ENCODE measurements at places on chromosomes 7 and 10.

- peak; percentile 52 for DNase-seq
These were observed 101.1 kb upstream of the TARP start for GRCh38 chr7:38374507-38374906.

DNA sequence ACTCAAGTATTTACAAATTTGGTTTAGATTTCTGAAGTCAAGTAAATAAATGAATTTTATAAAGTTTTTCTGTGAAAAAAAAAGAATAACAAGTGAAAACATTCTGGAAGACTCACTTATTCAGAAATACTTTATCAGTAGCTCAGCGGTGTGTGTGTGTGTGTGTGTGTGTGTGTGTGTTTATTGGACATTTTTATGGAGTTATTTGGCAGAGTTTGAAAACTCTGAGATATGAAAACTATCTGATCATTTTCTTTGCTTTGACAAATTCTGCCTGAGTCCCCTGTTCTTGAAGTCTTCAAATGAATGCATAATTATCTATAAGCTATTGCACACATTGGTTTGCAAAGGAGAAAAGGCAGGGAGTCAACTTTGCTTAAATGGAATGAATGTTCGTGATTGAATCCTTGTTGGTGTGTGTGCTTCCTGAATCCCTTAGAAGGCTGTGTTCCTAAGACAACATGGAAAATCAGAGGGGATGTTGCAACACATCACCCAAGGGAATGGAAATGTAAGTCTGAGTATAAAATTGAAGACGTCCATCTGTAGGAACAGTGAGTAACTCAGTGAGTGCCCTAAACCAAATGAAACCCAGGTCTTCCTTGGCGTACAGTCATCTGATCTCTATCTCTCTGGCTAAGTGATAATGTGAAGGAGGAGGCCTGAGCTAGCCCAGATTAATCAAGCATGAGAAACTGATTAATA is 160.9 kb downstream of the REEP3 start:
- DNase-seq, result no peak

GRCh38 chr10:70714245-70714644 is 41.9 kb downstream of the ADAMTS14 start:
- no peak for DNase-seq

DNA sequence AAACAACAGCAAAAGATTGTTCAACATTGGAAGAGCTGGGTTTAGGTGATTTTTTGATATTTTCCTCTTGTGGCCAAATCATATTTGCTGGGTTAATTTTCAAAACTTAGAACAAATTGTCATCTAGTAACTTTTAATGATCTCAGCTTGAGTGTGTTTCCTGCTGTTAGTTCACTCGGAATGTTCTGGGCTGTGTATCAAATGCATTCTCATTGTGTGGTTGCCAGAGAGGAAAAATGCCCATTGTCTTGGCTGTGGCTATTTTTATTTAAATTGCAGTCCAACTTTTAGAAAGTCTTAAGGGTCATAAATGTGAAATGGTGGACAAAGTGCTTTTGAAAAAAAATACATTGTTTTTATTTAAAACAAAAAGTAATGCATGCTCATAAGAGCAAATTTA is 542.0 kb downstream of the TNS3 start:
- no peak for DNase-seq

DNA sequence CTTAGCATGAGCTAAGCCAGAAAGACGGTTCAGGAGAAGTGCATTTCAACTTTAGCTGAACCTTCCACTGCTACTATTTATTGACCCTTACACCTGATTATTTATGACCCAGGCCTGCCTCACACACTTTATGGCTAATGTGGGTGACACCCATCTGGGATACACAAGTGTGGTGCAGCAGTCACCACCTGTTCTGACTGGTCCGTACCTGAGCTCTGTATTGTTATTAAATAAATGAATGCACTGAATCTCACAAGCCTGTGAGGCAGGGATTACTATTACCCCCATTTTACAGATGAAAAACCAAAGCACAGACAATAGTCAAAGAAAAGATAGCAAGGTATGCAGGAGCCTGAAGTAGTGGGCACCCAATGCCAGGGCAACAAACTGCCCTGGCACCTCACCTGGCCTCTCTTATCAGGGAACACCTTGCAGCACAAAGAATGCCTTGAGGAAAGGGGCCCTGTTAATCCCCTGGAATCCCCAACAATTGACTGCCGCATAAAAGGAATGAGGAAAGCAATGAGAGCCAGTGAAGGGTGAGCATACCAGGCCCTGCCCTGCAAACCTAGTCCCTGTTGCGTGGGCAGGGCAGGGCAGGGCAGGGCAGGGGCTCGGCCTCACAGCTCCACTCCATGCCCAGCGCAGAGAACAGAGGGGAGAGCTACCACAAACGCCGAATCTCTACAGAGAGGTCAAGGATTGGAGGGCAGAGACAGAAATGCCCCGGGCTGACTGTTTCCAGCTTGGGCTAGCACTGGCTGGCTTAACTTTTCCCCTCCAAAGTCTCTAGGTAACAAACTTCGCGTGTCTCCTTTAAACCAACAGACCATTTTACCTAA is 1.3 kb downstream of the ANXA11 start:
- no peak for DNase-seq

DNA sequence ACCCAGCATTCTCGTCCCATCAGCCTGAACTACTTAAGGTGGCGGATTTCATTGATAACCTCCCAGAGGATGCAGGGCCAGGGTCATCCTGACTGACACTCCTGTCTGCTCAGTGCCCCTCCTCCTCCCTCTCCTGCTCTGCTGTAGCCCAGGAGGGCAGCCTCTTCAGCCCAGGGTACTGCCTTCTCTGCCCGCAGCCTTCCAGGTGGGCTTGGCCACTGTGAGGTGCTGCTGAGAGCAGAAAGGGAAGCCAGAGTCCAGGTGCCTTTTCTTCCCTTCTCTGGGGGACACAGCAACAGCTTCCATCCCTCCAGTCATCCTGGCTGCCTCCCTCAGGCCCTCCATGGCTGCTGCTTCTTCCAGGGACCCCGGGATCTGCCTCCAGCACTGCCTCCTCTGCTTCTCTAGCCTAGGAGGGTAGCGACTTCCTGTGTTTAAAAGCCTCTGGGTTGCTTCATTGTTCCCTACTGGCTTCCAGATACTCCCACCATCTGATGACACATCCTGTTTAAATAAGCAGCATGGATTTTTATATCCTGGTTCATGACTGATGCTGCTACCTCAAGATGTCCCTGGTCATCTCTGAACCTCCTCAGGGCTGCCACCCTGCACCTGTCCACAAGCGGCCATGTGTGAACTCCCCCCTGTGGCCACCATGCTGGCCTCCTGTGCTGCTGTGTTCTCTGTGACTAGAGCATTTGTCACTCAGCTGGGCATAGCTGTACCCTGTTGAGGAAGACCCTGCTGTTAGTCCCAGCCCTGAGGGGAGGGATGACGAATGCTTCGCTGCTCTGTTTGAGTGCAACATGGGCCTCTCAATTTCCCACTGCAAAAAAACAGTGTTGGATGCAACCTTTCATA is 55.8 kb downstream of the AKR1C4 start:
- DNase-seq, result no peak

- no peak for DNase-seq
These were observed 13.5 kb downstream of the PLEKHA8 start for GRCh38 chr7:30041526-30042269.

DNA sequence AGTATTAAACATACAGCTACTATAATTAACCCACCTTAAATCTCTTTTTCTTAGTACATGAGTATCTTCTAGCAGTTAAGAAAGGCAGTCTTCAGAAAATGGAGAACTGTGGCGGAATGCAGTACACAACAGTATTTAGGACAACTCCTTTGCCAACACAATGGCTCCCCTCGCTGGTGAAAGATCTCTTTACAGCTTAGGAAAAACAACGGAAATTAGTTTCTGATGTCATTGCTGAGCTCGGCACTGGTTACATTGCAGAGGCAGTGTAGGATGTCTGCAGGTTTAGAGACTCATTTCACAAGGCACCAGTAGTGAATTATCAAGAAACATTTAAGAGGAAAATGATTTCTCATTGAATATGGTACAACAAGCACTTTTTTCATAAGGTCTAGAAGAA is 43.4 kb downstream of the GLRX3 start:
- peak; percentile 21 for DNase-seq

DNA sequence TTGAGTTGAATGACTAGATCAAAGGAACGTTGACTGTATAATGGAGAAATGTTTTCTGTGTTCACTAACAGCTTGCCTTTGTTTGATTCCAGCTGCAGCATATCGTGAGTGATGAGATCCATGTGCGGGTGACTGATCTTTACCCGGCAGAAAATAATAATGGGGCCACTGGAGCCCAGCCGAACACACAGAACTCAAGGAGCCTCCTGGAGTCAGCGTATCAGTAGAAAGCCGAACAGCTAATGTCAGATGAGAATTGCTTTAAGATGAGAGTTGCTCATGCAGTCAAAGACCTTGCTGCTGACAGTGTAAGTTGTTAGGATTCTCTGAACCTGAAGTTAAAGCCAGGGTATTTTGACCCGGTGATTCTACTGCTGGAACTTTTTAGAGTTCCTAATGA is 34.3 kb upstream of the MTPAP start:
- DNase-seq, result no peak

DNA sequence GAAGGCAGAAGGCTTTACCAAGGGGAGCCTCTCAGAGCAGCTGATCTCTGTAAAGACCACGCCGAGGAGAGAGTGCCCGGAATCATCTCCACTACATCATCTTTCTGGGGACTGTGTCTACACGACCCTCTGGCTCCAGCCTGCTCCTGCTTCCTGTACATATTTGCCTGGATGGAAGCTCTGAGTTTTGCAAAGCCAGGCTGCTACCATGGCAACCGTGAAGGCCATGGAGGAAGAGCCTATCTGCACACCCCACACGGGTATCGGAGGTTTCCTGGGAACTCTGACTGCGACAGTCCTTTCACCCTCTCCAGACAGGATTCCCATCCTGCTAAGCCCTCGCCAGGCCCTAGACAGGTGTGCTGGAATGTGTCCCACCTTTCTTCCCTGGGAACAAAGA is 83.4 kb upstream of the TNRC18 start:
- DNase-seq, result no peak

DNA sequence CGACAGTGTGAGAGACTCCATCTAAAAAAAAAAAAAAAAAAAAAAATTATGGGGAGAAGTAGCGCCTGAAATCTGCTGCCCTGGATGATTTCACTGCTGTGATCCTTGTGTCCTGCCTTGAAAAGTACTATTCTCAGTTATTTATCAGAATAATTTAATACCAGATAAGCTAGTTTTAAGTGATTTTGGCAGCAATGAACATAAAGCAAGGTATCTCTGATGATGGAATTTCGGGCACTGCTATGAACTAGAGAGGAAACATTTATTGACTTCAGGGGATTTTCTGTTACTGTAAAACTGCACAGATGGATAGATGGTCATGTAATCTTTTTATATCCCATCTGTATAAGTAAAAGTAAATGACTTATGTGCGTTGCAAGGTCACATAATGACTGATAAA is 619.1 kb upstream of the ANKRD30A start:
- DNase-seq, result no peak

DNA sequence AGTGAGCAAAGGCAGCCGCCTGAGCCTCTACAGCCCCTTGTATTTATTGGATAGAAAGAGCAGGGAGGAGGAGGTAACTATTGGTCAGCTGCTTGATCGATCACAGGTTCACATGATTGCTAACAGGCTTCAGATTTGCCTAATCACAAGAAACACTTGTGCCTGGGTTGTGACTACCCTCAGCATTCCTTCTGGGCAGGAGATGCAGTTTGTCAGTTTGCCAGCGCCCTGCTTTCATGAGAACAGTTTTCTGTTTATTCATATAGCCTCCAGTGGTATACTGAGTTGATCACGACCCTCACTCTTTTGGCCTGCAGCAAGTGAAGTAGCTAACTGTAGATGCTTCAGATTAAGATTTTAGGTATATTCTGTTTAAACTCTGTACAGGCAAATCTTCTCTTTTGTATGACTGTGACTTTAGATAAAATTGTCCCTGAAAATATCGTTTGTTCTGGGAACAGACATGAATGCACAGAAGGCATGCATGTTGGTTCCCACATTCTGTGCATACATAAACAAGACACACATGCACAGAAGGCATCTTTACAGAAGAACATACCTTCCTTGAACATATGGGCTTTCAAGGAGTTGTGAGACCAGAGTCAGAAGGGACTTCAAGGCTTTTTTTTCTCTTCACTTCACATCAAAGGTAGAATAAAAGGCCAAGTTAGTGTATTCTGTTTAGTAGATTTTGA is 422.4 kb upstream of the STEAP1 start:
- no peak for DNase-seq

DNA sequence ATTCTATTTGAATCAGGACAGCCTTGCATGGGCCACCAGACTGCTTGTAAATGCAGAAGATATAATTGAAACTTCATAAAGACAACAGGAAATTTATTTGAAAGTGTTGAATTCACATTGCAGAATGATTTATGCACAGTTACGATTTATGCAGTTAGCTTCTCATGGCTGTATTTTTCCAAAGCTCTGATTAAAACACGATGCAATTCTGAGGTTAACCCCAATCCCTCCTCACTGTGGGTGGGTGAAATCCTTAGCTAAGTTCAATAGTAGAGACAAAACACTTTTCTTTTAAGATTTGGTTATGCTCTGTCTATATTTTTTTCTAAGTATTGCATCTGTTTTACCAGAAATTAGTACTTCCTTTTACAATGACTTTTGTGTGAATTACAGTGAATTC is 728.8 kb upstream of the IGFBP3 start:
- DNase-seq, result no peak

DNA sequence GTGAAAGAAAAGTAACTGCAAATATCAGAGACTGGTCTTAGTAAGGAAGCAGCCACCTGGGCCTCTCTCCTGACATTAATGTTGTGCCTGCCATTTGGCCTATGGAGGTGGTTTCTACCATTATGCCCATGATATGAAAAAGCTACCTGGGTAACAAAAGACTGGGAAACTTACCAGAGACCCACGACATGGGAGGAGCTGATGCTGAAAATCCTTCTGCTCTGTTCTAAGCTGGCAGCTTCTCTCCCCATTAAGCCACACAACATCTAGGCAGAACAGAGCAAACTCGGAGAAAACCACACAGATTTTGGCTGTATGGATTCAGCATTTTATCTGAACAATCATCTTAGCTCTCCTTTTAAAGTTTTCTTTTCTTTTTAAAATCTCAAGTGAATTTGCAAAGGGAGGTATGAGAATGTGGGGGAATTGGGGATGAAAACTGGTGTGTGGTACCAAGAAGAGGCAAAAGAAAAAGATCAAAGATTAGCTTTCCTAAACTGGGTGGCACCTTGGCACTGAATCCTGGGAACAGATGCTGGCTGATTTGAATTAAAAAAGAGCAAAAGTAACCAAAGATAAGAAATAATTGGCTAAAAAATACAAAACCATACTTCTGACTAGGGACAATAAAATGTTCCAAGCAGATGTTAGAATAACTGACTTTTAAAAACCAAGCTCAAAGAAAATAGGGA is 128.6 kb upstream of the ANKRD1 start:
- no peak for DNase-seq

DNA sequence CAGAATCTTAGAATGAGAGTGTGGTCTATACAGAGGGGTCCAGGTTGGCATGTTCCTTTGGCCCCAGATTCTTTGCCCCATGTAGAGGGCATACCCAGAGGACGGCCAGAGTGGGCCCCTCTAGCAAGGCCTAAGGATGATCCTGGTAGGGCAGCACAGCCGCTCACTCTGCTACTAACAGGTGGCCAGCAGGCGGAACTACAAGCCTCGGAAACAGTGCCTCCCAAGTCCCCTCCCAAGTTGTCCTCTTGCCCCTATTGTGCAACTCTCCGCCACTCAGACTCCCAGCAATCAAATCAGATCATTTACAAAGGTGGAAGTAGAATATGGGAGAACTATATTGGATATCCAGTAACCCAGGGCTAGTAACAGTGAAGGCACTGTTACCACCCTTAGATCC is 107.4 kb downstream of the STRA8 start:
- DNase-seq, result no peak
